ENCODE measurements at places on chromosomes 16 and 17.

- DNase-seq = no peak
Measured at GRCh38 chr16:81926036-81926435, 85.2 kb downstream of the SDR42E1 start.

DNA sequence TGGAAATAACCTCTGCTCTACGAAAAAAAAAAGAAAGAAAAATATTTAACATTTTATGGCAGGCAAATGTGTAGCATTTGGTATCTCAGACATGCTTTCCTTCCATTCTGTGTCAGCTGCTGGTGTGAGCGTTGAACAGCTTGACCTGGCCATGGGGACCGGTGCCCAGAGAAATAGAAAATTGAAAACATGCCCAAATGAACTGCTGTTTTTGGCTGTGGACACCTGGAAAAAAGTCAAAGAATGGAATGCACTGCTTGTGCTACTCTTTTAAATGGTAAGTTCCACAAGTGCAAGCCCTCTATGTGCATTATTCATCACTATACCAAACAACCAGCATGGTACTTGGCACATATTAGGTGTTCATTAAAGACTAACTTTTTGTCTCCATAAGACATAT lies 127.2 kb downstream of the CDH8 start:
- no peak for DNase-seq

DNA sequence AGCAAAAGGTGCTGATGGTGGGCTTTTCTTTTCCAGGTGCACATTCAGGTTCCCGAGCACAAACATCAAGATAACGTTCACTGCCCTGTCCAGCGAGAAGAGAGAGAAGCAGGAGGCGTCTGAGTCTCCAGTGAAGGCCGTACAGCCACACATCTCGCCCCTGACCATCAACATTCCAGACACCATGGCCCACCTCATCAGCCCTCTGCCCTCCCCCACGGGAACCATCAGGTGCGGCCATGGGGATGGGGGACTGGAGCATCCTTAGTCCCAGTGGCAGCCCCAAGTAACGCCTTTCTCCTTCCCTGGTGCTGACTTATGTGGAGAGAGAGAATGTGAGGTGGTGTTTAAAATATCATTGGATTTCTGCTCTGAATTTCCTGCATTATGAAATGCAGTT lies 43.8 kb downstream of the FOXK2 start:
- DNase-seq = no peak

DNA sequence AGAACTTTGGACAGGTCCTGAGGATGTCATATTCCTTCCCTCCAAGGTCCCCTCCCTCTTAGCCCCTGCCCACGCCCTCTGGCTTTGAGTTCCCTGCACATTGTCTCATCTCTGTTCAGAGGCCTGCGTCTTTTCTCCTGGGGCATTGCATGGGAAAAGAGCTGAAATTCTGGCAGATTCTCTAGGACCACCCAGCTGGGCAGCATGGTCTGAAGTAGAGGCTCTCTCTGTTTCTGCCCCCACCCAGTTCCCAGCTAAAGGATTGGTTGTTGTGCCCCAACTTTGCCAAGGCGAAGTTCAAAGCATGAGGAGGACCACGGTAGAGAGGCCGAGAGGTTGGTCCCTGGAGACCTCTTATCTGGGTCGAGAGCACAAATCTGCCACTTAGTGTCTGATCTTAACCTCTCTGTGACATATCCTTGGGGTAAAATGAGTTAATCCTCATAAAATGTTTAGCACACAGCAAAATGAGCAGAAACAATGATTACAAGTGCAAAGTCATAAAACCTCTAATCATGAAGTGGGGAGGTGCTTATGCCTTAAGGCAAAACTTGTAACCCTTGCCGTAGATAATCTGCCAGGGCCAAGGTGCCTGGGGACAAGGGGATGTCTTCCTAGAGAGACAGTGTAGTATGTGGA lies 2.4 kb downstream of the ABAT start:
- no peak for DNase-seq

DNA sequence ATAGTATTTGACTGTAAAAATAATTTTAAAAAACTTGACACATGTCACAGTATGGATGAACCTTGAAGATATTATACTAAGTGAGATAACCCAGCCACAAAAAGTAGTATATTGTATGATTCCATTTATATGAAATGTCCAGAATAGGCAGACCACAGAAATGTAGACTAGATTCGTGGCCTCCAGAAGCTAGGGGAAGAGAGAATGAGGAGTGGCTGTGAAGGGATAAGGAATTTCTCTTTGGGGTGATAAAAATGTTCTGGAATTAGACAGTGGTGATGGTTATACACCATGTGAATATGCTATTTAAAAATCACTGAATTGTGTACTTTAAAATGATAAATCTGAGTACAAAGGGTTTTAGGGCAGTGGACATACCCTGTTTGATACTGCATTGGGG lies 253.1 kb upstream of the DYNLRB2 start:
- DNase-seq = no peak

DNA sequence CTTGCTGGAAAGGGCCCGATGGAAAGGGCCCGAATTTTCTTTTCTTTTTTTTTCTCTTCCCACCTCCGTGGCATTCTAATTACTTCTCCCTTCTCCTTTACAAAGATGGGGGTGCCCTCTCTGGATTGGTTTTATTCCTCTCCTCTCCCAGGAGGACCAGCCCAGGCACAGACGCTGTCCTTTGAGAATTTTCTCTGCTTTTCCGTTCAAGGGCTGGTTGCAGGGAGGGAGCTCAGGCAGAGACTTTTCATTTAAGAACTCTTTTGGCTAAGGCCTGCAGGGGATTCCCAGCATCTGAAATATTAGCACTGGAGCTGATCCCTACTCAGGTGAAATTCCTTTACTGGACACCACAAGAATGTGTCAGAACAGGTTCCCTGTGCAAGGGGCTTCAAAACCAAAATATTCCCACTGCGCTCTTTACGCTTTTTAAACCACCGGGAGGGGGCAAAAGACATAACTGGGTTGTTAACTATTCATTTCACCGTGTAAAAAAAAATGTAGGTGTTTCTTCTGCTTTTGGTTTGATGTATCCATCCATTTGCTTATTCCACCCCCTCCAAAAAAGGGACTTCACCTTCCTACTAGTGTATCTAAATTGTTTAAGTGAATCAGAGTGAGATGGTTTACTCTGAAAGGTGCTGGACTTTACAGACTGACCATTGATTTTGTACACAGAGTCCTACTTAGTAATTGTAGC lies 1.4 kb downstream of the NFAT5 start:
- DNase-seq = peak; percentile 4

GRCh38 chr17:71585540-71585939 lies 535.3 kb upstream of the SOX9 start:
- no peak for DNase-seq

DNA sequence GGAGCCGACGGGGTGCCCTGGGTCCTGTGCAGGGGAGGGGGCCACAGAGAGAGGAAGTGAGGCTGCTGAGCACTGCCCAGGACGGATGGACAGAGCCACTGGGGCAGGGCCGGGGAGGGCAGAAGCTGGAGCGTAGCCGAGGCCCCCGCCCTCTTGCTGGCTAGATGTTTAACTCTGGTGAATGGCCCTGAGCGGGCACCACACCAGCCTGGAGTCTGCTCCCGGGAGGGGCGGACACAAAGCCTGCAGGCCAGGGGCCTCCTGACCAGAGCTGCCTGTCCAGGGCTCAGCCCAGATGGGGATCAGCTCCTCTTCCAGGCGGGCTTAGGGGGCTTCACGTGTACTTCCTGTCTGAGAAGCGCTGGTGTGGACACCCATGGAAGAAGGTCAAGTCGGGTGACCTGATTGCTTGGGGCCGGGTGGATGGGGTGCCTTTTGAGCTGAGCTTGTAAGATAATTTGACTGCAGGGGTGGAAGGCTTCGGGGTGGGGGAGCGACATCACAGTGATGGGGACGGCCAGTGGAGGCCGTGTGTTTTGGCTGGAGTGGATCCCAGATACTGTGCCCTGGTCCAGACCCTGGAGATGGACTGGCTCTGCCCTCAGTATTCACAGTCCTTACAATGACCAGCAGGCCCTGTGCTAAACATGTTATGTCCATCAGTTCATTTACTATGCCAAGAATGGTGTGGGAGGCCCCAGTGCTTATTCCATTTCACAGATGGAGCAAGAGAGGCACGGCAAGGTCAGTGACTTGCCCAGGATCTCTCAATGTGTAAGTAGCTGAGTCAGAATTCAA lies 33.7 kb upstream of the CIBAR2 start:
- DNase-seq = no peak

- no peak for DNase-seq
Measured at GRCh38 chr17:59149841-59150511, 5.0 kb downstream of the SKA2 start.

DNA sequence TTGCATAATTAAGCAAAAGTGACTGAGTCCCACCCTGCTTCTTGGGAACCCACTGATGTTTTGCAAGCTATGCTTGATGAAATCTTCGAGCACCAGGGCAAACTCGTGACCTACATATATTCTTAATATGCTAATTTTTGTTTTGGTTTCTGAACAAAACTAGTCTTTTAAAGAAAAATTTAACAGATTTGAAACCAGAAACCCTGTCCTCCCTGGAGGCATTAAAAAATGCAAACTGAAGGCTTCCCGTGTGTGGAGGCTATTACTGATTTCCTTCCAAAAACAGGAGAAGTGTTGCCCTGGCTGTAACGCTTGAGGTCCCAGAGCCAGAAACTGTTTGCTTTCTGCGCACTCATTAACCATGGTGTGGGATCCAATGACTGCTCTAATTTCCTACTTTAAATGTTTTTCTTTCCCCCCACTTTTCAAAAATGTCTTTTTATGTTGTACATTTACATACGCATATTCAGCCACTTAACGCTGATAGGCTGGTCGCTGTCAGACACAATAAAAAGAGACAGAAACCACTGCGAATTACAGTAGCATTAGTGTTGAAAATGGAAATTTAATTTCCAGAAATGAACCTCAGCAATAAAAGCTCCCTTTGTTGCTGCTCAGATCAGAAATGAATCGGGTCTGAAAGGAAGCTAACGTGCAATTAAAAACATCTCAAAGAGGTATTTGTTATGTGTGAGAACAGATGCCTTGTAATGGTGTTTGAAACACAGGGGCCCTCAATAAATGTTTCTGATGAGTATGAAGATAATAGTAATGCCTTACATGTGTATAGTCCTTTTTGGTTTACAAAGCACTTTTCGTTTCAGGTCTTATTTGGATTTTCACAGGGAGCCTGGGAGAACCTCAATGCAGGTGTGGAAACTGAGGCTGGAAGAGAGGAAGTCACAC lies 39.9 kb upstream of the IRX6 start:
- no peak for DNase-seq

DNA sequence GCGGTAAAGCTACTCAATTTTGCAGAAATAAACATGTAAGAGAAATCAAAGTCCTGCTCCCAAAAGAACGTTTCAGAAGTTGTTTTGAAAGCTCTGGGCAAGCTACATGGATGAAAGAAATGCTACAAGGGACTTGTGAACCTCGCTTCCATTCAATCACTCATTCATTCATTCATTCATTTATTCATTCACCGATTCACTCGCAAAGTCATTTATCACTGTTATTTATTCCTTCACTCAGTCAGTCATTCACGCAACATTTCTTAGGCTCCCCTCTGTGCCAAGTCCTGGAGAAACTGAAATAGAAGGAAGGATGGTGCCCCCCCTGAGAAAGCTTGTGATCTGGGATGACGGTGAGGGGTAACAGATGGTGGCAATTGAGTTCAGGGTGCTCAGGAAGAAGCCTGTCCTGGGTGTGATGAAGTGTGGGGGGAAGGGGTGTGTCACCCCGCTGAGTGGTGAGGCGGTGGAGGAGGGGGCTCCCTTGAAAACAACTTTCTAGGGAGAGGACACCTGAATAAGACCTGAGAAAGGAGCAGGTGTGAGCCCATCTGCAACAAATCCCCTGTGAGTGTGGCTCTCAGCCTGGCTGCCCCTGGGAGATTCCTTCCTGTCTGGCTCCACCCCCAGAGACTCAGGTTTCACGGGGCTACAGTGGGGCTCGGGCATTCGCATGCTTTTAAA lies 36.3 kb upstream of the PRSS54 start:
- no peak for DNase-seq

- DNase-seq = no peak
Measured at GRCh38 chr16:86984991-86985647, 332.1 kb downstream of the C16orf95 start.

- DNase-seq = no peak
Measured at GRCh38 chr16:55452996-55453395, 26.0 kb upstream of the MMP2 start.

DNA sequence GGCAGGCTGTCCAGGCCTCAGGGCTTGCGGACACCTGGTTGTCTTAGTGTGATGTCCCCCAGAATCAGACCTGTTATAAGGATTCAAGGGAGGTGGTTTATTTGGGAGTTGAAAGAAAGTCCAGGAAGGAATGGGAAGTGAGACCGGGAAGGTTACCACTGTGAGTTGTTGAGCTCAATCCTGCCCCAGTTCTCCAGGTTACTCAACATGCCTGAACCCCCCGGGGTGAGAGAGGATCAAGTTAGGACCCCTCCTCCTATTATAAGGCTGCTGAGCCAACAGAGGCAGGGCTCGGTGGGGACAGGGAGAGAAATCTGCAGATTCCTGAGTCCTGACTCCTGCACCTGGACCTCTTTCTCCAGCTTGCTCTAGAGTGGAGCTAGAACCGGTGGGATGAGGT lies 86.4 kb downstream of the MRM1 start:
- no peak for DNase-seq

DNA sequence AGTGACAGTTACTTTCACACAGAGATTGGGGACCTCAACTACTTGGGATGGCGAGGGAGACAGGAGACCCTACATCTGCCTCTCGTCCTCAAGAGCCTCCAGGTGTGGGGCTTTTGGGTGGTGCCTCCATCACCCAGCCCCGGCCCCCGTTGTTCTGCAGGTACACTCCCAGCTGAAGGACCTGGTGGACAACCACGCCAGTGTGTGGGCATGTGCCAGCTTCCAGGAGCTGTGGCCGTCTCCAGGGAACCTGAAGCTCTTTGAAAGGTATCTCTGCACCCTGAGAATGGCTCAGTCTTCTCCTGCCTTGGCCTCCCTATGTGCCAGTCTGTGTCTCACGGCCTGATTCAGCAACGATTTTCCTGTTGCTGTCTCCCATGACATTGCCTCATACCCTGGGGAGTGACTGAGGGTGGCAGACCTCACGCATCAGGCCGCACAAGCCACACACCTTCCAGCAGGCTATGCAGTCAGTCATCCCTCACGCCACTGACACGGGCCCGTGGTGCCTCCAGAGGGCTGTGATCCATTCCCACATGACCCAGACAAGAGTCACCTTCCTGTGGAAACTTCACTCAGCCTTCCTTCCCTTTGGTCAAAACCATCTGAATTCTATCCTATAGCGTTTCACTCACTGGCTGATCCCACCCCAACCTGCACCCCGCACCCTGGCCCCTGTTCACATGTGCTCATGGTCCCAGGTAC lies 3.7 kb downstream of the CCNF start:
- DNase-seq = no peak

DNA sequence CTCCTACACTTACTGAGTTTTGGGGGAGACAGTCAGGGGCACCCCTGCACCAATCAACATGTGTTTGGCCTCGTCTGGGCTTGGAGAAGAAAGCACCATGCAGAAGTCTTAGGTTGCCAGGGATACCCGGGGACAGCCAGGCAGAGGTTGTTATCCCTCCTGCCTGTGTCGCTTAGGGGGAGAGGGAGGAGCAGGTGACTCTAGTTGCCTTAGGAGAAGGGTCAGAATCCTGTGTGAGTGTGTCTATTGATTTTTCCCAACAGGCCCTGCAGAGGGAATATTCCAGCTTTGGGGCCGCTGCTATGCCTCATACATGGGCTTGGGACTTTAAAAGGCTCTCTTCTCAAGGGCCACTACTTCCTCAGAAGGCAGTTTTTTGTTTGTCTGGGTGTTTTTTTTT lies 89.1 kb downstream of the RGS9 start:
- DNase-seq = no peak

Data from suppressor macrophage (primary cell).